Frontal cortex (tissue), 4 donors: ENCODE measurements at places on chromosomes 16 and 17. TPM values are rescaled to one million over a fixed set of nuclear protein-coding genes. Genes with fewer than 3 reads are reported as not detected.

The VAC14 gene
- total RNA-seq, result 13.0 TPM

GRCh38 chr17:82349287-82349701 lies 9.8 kb upstream of the TEX19 start:
- no peak for DNase-seq

- no peak for DNase-seq
Measured at GRCh38 chr16:70737377-70738082, 51.7 kb upstream of the MTSS2 start.

DNA sequence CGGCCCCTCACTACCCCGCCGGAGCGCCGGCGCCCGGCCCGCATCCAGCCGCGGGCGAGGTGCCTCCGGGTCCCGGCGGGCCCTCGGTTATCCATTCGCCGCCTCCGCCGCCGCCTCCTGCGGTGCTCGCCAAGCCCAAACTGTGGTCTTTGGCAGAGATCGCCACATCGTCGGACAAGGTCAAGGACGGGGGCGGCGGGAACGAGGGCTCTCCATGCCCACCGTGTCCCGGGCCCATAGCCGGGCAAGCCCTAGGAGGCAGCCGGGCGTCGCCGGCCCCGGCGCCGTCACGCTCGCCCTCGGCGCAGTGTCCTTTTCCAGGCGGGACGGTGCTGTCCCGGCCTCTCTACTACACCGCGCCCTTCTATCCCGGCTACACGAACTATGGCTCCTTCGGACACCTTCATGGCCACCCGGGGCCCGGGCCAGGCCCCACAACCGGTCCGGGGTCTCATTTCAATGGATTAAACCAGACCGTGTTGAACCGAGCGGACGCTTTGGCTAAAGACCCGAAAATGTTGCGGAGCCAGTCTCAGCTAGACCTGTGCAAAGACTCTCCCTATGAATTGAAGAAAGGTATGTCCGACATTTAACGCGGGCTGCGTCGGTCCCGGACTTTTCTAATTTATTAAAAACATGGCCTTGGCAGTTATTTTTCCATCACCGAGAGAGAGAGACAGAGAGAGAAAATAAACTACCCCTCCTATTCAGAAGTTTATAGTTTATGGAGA lies 2.8 kb downstream of the IRX5 start:
- DNase-seq, result peak; percentile 11
